CD4-positive, alpha-beta T cell treated with Interleukin-12 subunit alpha and Interleukin-12 subunit beta, for 1 hour (primary cell): ENCODE measurements at places on chromosomes 2 and 18.

DNA sequence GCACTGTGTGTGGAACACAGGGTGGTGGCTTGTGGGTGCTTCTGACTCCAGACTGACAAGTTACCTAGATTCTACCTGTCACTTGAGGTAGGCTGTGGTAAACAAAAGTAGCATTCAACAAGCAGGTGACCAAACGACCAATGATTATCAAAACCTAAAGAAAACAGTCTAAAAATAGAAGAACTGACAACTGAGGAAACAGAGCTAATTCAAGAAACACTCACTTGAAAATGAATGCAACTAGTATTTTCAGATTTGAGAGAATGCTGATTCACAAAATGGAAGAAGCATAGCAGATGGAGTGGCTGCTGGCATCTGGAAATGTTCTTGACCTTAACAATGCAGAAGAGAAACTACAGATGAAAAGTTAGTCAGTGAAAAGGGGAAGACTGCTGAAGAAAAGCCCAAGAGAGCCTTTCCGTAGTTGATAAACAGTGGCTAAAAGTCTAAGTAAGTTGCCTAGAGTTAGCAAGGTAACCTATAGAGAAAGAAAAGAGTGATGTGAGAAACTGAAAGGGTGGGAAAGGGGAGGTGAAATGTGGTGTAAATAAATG is 170.4 kb downstream of the NCK2 start:
- DNase-seq: no peak

- peak; percentile 33 for DNase-seq
Observed at GRCh38 chr2:69774984-69775982, 33.3 kb downstream of the ANXA4 start.

DNA sequence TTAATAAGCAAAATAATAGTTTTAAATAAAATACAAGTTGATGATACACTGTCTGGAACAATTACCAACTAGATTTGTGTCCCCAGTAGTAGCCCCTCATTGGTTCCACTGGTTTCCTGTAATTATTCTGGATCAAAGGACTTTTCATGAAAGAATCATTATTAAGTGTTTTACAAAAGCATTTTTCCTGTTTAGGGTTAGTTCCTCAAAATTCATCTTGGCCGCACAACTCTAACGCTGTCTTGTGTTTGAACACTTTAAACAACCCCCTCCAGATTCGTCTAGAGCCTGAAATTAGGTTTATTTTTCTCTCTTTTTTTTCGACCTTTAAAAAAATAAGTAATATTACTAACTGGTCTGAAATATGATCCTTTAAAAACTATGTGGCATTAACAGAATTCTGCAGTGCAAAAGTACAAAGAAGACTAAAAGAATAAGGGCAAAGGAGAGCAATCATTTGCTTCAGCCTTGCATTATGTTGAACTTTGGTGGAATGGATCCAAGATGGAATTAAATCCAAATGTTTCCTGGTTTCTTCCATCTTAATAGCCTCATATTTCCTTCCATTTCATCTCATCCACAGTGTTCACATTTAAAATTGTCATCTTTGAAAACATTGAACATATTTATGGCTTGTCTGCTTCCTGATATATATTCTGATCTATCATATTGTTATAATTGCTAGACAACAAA is 678.4 kb downstream of the IRS1 start:
- DNase-seq: no peak

GRCh38 chr18:68447286-68447685 is 267.6 kb downstream of the TMX3 start:
- no peak for DNase-seq

DNA sequence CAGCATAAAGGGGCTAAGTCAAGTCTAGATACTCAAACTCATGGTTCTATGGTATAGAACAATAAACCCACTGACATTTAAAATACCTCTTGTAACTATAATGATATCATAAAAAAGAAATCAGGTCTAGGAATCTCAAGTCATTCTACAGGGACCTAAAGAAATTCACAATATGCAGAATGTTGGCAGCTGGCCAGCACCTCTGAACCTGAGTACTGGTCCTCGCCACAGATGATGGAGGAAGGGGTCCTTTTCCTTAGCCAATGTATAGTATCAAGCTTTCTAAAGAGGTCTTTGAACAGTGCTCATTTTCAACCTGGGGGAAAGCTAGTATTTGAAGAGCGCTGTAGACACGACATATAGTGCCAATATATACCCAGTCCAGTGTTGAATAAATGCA is 108.4 kb upstream of the ITGB6 start:
- DNase-seq: no peak

DNA sequence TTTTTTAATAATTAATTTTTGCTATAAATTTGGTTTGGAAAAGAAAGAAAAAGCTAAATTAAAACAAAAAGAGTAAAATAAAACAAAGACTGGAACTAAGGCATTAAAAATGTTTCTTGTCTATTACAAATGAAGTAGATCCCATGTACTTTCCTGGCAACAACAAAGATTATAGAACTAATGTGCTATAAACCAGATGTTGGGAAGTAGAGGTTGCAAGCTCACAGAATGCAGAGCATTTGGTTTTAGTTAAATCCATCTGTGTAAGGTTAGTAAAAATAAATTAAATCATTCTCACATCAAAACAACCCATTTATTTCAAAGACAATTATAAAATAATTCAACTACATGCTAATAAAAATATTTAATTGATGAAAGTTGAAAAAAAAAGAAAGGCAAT is 157.2 kb upstream of the ZC3H15 start:
- DNase-seq: no peak

- DNase-seq: no peak
Observed at GRCh38 chr2:45396671-45397070, 214.4 kb downstream of the SRBD1 start.
